ENCODE measurements at places on chromosomes 16 and 17. TPM values are rescaled to one million over a fixed set of nuclear protein-coding genes. Genes with fewer than 3 reads are reported as not detected.

SMTNL2 gene
- total RNA-seq = 84.1 TPM

KRTAP4-4 gene
- not detected for total RNA-seq

TRPV2 gene
- 7.2 TPM for total RNA-seq

CD7 gene
- 0.15 TPM for total RNA-seq
